ENCODE measurements at places on chromosomes 3 and 15. TPM values are rescaled to one million over a fixed set of nuclear protein-coding genes. Genes with fewer than 3 reads are reported as not detected.

The ROPN1 gene
- total RNA-seq = not detected

- DNase-seq = no peak
These were observed 29.6 kb upstream of the EHHADH start for GRCh38 chr3:185283374-185283935.

- no peak for DNase-seq
These were observed 8.4 kb upstream of the CMTM7 start for GRCh38 chr3:32383136-32383711.

DNA sequence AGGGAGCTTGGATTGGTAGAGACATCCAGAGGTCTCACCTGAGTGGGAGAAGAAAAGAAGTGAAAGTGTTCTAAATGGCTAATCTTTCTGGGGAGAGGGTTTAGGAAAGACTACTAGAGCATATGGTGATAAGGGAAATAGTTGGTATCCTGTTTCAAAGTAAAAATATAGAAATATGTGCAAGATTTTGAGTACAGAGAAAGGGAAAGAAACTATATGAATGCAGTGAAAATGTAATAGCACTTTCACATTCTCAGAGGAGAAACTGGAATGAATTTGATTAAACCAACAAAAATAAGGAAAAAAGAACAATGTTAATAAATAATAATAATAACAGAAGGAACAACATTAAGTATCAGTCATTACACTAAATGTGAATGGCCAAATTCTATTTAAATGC is 119.4 kb downstream of the DNAJB8 start:
- no peak for DNase-seq

DNA sequence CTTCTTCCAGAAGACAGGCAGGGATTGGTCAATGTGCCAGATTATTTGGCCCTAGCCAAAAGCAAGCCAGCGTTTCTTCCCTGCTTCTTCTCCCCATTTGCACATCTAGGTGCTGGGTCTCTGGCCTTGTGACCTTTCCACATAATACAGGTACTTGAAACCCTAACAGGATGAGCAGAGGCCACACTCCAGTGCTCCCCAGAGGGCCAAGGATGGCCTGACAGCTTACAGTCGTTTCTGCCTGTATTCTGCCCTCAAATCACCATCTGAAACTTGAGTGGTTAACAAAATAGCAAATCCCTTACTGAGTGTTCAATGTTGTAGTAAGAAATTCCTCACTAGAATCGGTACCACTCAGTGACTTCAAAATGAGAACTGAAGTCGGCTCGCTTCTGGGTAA is 29.1 kb downstream of the MKRN2 start:
- no peak for DNase-seq

DNA sequence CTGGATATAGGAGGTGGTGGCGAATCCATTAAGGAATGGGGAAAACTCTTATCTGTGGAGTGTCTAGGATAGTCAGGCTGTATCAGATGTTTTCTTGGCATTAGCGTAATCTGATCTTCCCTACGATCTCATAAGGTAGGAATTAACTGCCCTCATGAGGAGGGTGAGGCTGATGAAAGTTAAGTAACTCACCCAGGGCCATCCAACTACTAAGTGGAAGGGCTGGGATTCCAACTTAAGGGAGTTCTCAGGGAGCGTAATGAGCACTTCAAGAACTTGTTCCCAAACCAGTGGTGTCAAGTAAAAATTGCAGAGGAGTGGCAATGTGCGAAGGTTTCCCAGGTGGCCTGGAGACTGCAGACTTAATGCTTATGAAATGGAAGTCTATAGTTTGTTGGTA is 55.9 kb upstream of the OSBPL11 start:
- DNase-seq = no peak

- DNase-seq = peak; percentile 86
These were observed 566.9 kb upstream of the CCDC54 start for GRCh38 chr3:106810300-106810875.

DNA sequence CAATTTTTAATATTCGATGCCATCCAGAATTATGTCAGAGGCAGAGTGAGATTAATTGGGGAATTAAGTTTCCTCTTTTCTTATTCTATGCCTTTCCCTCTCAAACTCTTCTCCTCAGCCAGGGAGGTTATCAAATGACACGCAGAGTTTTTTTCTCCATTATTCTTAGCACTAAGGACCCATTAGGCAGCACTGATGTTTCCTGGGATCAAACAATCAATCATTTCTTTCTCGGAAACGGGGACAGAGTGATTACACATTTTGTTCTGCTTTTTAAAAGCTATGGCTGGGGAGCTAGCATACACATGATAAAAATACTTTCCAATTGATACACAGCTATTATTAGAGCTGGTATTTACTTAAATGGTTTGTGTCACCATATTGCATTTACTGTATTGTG is 35.3 kb upstream of the PSMD6 start:
- no peak for DNase-seq

The KLHL40 gene
- total RNA-seq = not detected

DNA sequence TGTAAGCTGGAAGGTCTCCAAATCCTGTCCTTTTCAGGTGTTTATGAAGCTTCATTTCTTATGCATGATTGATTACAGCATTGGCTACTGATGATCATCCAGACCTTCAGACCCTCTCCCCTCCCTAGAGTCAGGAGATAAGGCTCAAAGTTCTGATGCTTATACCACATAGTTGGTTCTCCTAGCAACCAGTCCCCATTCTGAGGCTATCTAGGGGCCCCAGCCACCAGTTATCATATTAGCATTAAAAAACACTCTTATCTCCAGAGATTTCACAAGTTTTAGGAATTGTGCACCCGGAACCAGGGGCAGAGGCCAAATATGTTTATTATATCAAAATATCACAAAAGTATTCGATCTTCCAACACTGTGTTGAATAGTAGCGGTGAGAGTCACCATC is 953.1 kb downstream of the FHIT start:
- DNase-seq = no peak

DNA sequence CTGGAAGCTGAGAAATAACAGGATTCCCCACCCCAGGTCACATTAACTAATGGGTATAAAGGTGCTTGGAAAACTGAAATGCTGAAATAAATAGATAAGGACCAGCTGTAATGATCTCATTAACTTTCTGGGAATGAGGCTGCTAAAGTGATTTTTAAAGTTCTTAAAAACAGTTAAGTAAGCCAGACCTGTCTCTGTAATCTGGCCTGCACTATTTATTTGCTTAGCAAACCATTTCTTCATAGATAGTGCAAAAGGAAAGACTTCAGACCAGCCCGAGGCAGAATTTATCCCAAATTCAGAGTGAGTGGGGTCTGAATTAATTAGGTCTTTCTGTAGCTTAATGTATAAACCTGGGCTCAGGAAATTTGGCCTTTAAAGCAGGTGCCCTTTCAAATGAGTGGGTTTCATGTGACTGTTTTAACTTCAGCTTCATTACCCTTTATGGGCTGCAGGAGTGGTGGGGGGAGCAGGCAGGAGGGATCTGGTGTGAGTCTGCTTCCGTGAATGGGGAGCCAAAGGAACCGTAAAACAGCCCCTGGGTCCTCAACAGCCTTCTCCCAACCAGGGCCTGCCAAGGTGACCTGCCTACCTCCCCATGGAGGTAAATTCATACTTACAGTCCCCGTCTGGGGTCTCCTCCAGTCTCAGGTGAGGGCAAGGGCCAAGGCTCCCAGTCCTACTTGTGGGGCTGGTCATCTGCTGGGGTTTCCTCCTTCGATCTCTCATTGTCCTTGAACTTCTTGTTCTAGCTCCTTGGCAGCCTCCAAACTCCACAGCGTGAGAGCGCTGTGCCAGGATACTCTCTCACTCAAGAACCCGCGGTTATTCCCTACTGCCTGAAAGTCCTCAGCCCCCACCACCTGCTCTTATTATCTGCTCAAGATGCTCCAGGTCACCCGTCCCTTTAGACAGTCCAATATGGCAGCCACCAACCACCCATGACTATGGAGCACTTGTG is 31.2 kb downstream of the MAGEF1 start:
- DNase-seq = no peak

Data from lung (tissue), 17 donors.